ENCODE measurements at places on chromosomes 6 and 20. TPM values are rescaled to one million over a fixed set of nuclear protein-coding genes. Genes with fewer than 3 reads are reported as not detected.

DNA sequence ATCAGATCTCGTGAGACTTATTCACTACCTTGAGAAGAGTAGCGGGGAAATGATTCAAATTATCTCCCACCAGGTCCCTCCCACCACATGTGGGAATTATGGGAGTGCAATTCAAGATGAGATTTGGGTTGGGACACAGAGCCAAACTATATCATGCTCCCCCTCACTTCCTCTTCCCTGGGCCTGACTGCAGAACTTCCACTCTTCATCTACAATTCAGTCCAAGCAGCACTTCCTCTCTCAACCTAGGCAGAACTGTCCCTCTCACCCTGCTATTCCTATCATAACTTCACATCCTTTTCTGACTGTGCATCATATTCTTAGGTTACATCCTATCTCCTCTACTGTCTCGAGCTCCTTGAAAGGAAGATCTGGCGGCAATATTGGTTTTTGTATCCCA, 184.0 kb upstream of the HDDC2 start:
- H3K27ac ChIP-seq = no peak overlapping the region
- DNase-seq = no peak
- H3K4me3 ChIP-seq = no peak overlapping the region
- H3K27me3 ChIP-seq = no peaks in the 10 kb centered on the region
- H3K4me1 ChIP-seq = no peaks in the 10 kb centered on the region
- H3K36me3 ChIP-seq = no peaks in the 10 kb centered on the region

DNA sequence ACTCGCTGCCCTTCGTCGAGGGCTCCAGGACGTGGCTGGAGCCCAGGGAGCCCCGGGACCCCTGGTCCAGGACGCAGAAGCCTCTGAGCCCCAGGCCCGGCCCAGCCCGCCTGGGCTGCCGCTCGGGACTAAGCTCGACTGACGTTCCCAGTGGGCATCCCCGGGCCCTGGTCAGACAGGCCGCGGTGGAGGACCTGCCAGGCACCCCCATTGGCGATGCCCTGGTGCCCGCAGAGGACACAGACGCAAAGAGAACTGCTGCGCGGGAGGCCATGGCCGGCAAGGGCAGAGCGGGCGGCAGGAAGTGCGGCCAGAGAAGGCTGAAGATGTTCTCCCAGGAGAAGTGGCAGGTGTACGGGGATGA, 28.9 kb downstream of the ZNF831 start:
- no peaks in the 10 kb centered on the region for H3K36me3 ChIP-seq
- no peak for DNase-seq
- H3K27me3 ChIP-seq = no peaks in the 10 kb centered on the region
- no peaks in the 10 kb centered on the region for H3K4me1 ChIP-seq

C6orf58 gene
- not detected for polyA plus RNA-seq

- no peak overlapping the region for H3K4me3 ChIP-seq
- no peaks in the 10 kb centered on the region for H3K36me3 ChIP-seq
- peak; percentile 39 for DNase-seq
- no peaks in the 10 kb centered on the region for H3K27me3 ChIP-seq
- H3K27ac ChIP-seq = no peak overlapping the region
These were observed 145.1 kb upstream of the FKBP1C start for GRCh38 chr6:63066055-63066704.

DNA sequence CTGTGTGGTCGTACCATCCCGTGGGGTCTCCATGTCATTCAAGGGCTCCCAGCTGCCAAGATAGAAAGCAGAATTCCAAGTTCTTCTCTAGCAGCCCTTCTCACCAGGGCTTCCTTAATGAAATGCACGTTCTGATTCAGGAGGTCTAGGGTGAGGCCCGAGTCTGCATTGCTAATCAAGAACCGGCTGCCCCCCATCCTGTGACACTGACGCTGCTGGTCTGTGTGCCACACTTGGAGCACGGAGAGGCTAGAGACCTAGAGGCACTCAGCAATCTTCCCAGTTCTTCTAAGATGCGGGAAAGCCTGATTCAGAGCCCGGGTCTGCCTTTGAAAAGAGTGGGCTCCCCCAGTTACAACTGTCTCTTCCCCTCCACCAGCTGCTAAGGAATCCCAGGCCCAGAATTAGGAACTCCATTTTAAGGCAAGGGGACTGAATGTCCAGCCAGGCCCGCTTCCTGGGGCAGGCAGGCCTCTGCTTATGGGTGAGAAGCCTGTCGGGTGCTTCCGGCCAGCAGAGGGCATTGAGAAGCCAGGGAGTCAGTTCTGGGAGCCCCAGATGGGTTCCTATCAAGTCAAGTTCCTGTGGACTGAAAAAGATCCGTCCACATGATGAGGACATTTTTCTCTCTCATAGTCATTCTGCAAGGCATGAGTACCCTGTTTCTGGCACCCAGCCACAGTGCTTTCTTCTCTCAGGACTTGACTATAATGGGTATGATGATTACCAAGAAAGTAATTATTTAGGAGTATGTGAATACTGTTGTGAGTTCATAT, 69.8 kb upstream of the RIN2 start:
- H3K4me3 ChIP-seq = no peak overlapping the region
- H3K27me3 ChIP-seq = no peaks in the 10 kb centered on the region
- H3K27ac ChIP-seq = no peak overlapping the region

DNA sequence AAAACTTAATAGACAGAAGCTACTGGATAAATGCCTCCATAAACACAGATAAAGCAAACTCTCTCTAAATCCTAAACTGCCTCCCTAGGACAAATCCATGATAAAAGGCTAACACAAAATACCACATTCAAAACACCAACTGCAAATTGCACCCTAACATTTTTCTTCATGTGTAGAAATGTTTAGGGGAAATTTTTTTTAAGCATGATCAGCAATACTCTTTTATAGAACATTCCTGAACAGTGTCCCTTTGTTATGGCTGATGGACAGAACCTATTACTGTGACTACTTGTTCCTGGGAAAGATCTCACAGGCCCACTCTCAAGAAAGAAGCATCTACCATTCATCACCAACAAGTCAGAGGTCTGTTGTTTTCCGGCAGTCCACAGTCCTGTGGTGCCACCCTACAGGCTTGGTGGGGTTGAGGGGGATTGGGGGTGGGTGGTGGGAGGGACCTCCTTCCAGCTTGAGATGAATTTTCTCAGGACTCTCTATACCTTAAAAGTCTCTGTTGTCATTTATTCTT, 64.5 kb downstream of the DTNBP1 start:
- no peaks in the 10 kb centered on the region for H3K27me3 ChIP-seq
- H3K4me3 ChIP-seq = no peak overlapping the region
- DNase-seq = no peak
- no peak overlapping the region for H3K27ac ChIP-seq
- no peaks in the 10 kb centered on the region for H3K36me3 ChIP-seq
- H3K4me1 ChIP-seq = no peaks in the 10 kb centered on the region

GRCh38 chr6:67880939-67881705, 754.0 kb upstream of the ADGRB3 start:
- H3K27me3 ChIP-seq = no peaks in the 10 kb centered on the region
- no peaks in the 10 kb centered on the region for H3K36me3 ChIP-seq
- H3K4me3 ChIP-seq = no peak overlapping the region
- DNase-seq = no peak

DNA sequence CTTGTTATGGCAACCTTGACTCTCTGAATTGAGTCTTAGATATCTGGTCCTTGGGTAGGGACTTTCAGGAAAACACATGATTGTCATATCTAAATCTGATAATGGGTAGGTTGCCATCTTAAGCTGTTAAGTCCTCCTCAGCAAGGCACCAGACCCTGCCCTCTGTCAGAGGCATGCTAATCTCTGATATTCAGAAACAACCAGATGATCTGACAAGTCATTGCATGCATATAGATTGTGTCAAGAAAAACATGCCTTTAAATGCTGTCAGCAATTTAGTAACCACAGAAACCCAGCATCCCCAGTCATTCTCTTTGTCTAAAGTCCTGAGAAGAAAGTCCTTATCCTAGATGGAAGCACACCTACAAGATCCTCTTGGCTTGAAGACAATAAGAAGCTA, 149.1 kb downstream of the EDN1 start:
- H3K4me1 ChIP-seq = peaks cover 4% of the 10 kb centered on the region
- no peak overlapping the region for H3K27ac ChIP-seq
- no peak for DNase-seq
- no peak overlapping the region for H3K4me3 ChIP-seq

DNA sequence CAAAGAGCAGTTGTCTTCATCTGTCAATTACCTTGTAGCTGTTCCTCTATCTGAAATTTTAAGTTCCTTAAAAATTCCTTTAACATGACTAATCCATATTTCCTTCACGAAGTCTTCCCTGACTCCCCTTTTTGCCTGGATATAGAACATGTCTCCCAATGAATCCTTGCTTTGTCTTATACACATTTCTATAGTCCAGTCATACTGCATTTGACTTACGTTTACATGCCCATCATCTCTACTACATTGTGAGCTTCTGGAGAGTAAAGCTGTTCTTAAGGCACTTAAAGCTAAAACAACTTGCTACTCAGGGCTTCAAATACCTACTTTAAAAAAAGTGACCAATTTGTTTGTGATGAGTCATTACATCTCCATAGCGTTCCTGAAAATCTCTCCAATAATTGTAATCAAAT, 4.9 kb downstream of the REV3L start:
- DNase-seq = no peak
- H3K27ac ChIP-seq = no peak overlapping the region

CASS4 gene
- 0.50 TPM for polyA plus RNA-seq

DNA sequence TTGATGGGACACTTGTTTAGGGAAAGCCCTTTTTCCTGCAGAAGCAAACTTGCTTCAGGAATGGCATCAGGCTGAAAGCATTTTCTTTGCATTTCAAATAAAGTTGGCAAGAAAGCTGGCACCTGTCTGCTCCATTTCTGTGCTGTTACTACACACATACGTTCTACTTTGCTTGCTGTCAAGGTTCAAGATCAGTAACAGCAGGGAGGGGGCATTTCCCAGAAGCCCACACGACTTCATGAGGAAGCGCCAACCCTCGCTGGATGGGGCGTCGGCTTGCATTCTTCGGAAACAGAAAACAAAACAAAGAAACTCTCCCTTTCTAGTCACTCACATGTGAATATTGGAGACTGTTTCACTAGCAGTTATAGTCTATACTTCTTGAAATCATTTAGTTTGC, 46.4 kb downstream of the AKAP12 start:
- H3K4me3 ChIP-seq = no peak overlapping the region
- no peak for DNase-seq

TRIM40 gene
- polyA plus RNA-seq = 0.34 TPM

DNA sequence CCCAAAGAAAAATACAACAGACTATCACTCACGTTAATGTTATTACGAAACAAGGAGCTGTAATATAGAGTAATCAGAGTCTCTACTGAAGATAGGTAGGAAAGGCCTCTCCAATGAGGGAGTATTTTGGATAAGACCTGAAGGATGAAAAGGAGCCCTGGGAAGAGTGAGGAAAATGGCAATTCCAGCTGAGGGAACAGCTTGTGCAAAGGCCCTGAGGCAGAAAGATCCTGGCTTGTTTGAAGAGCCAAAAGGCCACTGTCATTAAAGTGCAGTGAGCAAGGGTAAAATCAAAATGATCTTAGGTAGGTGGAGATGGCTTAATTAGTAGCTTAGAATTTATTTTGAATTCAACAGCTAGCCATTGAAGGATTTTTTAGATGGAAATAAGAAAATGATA, 138.6 kb downstream of the KHDC1L start:
- DNase-seq = no peak
- no peaks in the 10 kb centered on the region for H3K4me1 ChIP-seq
- H3K36me3 ChIP-seq = no peaks in the 10 kb centered on the region
- no peak overlapping the region for H3K4me3 ChIP-seq

DNA sequence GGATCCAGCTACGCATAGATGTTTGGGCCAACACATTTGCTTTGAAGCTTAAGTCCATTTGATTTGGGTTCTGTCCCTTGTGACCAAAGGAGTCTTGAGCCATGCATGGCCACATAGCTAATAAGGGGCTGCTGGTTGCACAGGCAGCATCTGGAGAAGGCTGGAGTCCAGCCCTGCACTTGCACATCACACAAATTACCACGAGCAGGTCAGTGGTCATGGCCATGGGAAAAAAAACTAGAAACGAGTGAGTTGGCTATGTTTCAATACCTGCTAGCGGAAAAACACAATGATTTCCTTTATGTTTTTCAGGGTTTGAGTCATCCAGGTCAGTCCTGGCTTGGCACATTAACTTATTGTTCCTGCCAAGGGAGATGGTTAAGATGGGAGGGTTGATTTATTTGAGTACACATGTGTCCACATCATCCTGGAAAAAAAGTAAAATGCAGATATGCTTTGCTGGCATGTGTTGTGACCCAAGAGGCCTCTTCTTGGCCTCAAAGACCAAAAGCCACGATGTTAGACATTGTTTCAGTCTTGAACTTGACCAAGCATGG, 5.6 kb upstream of the STX16 start:
- peaks cover 5% of the 10 kb centered on the region for H3K4me1 ChIP-seq
- DNase-seq = no peak
- H3K27me3 ChIP-seq = no peaks in the 10 kb centered on the region
- no peak overlapping the region for H3K4me3 ChIP-seq
- H3K36me3 ChIP-seq = no peaks in the 10 kb centered on the region
- no peak overlapping the region for H3K27ac ChIP-seq

TEAD3 gene
- polyA plus RNA-seq = 35.9 TPM

DNA sequence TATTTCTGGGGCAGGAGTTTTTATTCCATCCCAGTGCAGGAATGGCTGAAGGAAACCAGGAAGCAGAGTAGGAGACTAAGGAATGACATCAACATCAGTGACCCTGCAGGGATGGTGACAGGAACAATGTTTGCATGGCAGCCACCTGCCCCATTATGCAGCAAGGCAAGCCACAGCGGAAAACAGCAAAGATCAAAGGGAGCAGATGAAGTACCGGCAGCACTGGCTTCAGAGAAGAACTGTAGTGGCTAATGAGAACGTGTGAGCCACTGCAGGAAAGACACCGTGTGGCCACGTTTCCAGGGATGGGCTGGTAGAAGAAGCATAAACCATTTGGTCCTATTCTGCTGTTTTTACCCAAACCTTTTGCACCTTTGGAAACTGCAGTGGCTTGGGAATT, 52.9 kb upstream of the TAB2 start:
- no peaks in the 10 kb centered on the region for H3K36me3 ChIP-seq
- H3K27ac ChIP-seq = no peak overlapping the region
- no peaks in the 10 kb centered on the region for H3K27me3 ChIP-seq
- H3K4me1 ChIP-seq = no peaks in the 10 kb centered on the region
- DNase-seq = no peak

GRCh38 chr6:43304361-43304760, 4.3 kb downstream of the CRIP3 start:
- H3K4me3 ChIP-seq = no peak overlapping the region
- no peak overlapping the region for H3K27ac ChIP-seq
- peaks cover 3% of the 10 kb centered on the region for H3K4me1 ChIP-seq
- H3K27me3 ChIP-seq = peaks cover 6% of the 10 kb centered on the region
- no peak for DNase-seq
- no peaks in the 10 kb centered on the region for H3K36me3 ChIP-seq

DNA sequence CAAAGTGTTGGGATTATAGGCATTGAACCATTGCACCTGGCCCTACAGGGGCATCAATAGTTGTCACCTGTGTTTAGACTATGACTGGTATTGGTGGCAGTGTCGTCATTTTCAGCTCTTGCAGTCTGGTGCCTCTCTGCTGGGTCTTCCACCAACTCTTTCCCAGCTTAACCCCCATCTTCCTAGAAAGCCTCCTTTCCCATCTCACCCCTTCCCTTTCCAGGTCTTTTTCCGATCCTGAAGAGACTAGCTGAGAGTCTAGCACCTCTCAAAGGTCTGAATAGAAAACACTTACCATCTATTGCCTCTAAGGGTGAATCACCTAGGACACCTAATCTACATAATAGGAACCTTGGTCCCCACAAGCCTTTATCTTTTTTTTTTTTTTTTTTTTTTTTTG, 71.0 kb downstream of the TCP11 start:
- no peak overlapping the region for H3K4me3 ChIP-seq
- DNase-seq = no peak
- no peaks in the 10 kb centered on the region for H3K36me3 ChIP-seq
- H3K27ac ChIP-seq = no peak overlapping the region

GRIK2 gene
- polyA plus RNA-seq = 1.6 TPM

- no peak for DNase-seq
- no peak overlapping the region for H3K27ac ChIP-seq
- no peaks in the 10 kb centered on the region for H3K27me3 ChIP-seq
- H3K36me3 ChIP-seq = no peaks in the 10 kb centered on the region
These were observed 54.2 kb downstream of the RAB44 start for GRCh38 chr6:36751833-36752186.

Data from hepatocyte (in vitro differentiated cells).